ENCODE measurements at places on chromosomes 1 and 21. TPM values are rescaled to one million over a fixed set of nuclear protein-coding genes. Genes with fewer than 3 reads are reported as not detected.

DNA sequence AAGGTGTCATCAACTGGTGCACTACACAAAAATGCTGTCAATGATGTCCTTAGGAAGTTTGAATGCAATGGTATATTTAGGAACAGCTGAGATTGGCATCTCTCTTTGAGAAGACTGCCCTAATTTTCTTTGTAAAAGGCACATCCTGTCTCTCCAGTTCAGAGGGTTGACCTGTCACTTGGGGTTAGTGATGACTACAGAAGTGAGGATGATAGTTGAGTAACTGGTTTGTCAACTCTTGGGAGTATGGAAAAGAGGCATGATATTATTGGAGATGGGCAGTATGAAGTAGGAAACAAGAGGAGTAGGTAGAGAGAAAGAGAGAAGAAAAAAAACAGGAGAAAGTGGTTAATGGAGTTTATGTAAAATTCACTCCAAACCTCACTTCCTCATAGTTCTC is 40.4 kb upstream of the PIGC start:
- no peaks in the 10 kb centered on the region for H3K27me3 ChIP-seq
- no peaks in the 10 kb centered on the region for H3K36me3 ChIP-seq
- no peak overlapping the region for H3K27ac ChIP-seq
- H3K4me3 ChIP-seq = no peak overlapping the region
- DNase-seq = no peak

DNA sequence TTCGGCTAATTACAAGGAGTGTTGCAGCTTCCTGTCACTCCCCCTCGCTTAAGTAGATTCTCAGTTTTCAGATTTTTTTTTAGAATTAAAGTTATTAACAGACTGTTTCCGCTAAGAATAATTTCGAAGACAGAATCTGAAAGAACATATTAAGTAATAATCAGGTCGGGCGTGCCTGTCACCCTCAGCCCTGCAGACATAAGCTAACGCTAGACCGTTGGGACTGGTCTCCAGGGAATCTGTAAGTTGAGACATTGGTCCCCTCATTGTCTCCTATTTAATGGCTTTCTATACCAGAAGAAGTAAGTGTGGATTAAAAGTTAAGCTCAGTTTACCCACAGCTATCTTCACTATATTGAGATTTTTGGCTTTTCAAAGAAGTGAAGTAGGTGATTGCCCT is 14.5 kb downstream of the NMNAT1 start:
- no peaks in the 10 kb centered on the region for H3K36me3 ChIP-seq
- no peaks in the 10 kb centered on the region for H3K4me1 ChIP-seq
- no peaks in the 10 kb centered on the region for H3K27me3 ChIP-seq

GRCh38 chr1:192538407-192539296 is 36.9 kb upstream of the RGS1 start:
- no peaks in the 10 kb centered on the region for H3K36me3 ChIP-seq
- no peak for DNase-seq
- no peak overlapping the region for H3K4me3 ChIP-seq
- H3K27ac ChIP-seq = peak overlapping the region; percentile 76
- peaks cover 13% of the 10 kb centered on the region for H3K4me1 ChIP-seq

DNA sequence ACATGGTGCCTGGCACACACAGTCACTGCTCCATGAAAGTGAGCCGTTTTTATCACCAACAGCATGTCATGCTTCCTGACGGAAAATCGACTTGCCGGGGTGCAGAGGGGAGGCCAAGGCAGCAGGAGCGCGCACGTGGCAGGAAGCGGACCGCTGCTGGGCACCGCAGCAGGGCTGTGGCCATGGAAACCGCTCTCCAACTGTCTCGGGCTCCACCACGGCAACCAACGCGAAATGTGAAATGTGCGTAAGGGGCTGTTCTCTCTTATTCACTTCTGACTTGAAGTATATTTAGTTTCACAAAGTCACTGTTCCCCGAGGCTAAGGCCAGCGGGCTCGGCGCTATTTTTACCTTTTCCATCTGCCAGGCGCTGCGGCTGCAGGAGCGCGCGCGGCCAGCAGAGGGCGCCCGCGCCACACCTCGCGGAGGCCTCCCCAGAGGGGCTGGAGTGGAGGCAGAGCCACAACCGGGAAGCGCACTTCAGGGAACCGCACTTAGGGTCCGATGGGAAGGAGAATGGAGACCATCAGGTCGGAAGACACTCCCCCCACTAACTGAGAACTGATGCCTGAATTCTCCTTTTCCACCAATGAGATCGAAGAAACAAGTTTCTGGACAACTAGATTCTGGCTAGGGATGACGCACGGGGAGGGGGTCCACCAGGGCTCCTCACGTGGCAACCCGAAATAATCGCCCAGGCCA is 19.7 kb downstream of the RCC2 start:
- H3K4me3 ChIP-seq = no peak overlapping the region
- peaks cover 55% of the 10 kb centered on the region for H3K36me3 ChIP-seq
- no peaks in the 10 kb centered on the region for H3K27me3 ChIP-seq
- DNase-seq = peak; percentile 56
- no peaks in the 10 kb centered on the region for H3K4me1 ChIP-seq
- H3K27ac ChIP-seq = no peak overlapping the region

GRCh38 chr21:27346041-27346448 is 379.2 kb upstream of the ADAMTS5 start:
- no peaks in the 10 kb centered on the region for H3K27me3 ChIP-seq
- no peak for DNase-seq
- H3K4me1 ChIP-seq = no peaks in the 10 kb centered on the region
- H3K27ac ChIP-seq = no peak overlapping the region
- H3K36me3 ChIP-seq = no peaks in the 10 kb centered on the region

DNA sequence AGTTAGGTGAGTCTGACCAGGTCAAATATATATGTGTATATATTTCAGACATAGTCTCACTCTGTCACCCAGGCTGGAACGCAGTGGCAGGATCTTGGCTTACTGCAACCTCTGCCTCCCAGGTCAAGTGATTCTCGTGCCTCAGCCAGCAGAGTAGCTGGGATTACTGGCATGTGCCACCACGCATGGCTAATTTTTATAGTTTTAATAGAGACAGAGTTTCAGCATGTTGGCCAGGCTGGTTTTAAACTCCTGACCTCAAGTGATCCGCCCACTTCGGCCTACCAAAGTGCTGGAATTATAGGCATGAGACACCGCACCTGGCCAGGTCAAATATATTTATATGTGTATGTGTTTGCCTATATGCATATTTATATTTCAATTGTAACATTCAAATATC is 581.5 kb upstream of the B3GALT2 start:
- H3K4me1 ChIP-seq = peaks cover 3% of the 10 kb centered on the region
- H3K36me3 ChIP-seq = no peaks in the 10 kb centered on the region
- no peak overlapping the region for H3K4me3 ChIP-seq
- peak overlapping the region; percentile 59 for H3K27ac ChIP-seq
- peak; percentile 80 for DNase-seq

DNA sequence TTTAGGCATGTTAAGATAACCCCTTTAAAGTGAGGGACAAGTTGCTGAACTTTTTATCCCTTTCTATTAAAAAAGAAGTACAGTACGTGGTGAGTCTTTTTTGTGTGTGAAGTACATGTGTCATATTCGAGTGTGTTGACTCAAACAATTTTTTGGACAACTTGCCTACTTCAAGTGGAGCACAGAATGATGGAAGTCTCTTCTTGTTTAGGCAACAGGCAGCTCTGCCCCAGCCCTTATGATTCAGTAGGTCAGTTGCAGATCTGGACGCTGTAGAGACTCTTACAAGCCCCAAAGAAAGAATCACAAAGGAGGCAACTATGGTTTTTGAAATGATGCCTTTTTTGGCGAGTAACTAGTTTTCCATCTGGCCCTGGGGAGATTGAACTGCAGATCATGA is 14.4 kb upstream of the ZFP69B start:
- H3K36me3 ChIP-seq = no peaks in the 10 kb centered on the region
- DNase-seq = no peak
- H3K4me1 ChIP-seq = peaks cover 4% of the 10 kb centered on the region
- H3K27me3 ChIP-seq = no peaks in the 10 kb centered on the region
- no peak overlapping the region for H3K4me3 ChIP-seq
- no peak overlapping the region for H3K27ac ChIP-seq

DNA sequence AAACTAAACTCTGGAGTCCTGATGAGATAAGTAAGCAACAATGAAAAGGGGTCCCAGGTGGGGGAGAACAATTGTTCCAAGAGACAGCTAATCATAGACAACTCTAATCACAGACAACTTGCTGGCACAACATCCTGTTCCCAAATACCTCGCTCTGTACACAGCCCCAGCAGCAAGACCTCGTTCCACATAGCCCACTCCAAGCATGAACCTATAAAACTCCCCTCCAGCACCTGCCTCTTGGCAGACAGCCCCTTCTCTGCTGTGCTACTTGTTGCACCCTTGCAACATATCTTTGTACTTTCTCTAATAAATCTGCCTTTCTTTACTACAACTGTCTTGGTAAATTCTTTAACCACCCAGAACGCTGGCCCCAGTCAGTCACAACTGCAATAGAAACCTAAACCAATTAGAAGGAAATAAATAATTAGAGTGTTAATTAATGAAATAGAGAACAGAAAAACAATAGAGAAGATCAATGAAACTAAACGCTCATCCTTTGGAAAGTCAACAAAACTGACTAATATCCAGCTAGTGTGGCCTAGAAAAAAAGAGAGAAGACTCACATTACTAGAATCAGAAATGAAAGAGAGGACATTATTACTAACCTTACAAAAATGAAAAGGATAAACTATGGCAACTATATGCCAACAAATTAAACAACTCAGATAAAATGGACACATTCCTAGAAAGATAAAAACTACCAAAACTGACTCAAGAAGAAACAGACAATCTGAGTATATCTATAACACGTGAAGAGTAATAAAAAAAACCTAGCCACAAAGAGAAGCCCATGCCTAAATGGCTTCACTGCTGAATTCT is 36.1 kb downstream of the LRRC40 start:
- no peaks in the 10 kb centered on the region for H3K36me3 ChIP-seq
- H3K4me3 ChIP-seq = no peak overlapping the region
- no peaks in the 10 kb centered on the region for H3K27me3 ChIP-seq
- H3K27ac ChIP-seq = no peak overlapping the region
- DNase-seq = no peak

- H3K4me1 ChIP-seq = no peaks in the 10 kb centered on the region
- no peak overlapping the region for H3K4me3 ChIP-seq
- H3K36me3 ChIP-seq = no peaks in the 10 kb centered on the region
Measured at GRCh38 chr21:24941316-24942185, 665.7 kb downstream of the MRPL39 start.

DNA sequence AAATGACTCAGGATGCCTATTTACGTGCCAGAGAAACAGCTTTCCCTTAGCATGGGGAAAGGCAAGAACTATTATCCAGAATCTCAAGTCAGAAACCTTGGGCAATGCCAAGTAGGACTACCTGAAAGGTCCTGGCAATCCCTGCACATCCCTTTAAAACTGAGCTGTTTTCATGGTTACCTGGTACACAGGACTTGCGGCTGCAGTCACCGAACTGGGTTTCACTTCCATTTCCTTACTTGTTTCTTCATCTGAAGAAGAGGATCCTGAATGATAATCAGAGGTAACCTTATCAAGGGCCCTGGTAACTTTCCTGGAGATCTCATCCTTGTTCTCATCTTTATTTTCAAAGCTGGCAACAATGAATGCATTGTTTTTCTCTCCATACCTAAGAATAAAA is 14.3 kb downstream of the BTG3 start:
- no peaks in the 10 kb centered on the region for H3K4me1 ChIP-seq
- no peak overlapping the region for H3K27ac ChIP-seq
- H3K27me3 ChIP-seq = no peaks in the 10 kb centered on the region
- peaks cover 7% of the 10 kb centered on the region for H3K36me3 ChIP-seq
- DNase-seq = no peak

- H3K4me3 ChIP-seq = no peak overlapping the region
- H3K4me1 ChIP-seq = no peaks in the 10 kb centered on the region
- H3K27ac ChIP-seq = no peak overlapping the region
- no peaks in the 10 kb centered on the region for H3K27me3 ChIP-seq
- H3K36me3 ChIP-seq = no peaks in the 10 kb centered on the region
Measured at GRCh38 chr1:7614576-7615074, 156.5 kb upstream of the VAMP3 start.

- no peaks in the 10 kb centered on the region for H3K36me3 ChIP-seq
- H3K27ac ChIP-seq = no peak overlapping the region
- no peak for DNase-seq
- H3K27me3 ChIP-seq = no peaks in the 10 kb centered on the region
- no peaks in the 10 kb centered on the region for H3K4me1 ChIP-seq
Measured at GRCh38 chr1:13820456-13820855, 120.5 kb downstream of the PRDM2 start.

DNA sequence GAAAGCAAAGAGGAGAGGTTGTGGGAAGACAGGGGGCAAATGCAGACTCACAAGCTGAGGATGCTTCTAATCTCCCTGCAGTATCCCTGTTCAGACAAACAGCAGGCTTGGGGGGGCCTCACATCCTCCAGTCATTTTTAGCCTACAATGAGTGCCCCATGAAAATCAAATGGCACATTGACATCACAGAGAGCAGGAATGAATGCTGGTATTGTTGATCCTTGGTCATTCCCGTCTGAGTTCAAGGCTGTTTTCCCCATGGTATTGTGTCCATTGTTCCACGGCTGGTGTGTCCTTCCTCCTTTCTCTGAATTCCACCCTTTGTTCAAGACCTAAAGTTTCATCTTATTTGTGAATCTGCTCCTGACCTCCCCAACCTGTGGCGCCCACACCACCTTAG is 545.6 kb downstream of the AJAP1 start:
- H3K27ac ChIP-seq = no peak overlapping the region
- H3K36me3 ChIP-seq = no peaks in the 10 kb centered on the region
- no peak overlapping the region for H3K4me3 ChIP-seq
- H3K4me1 ChIP-seq = no peaks in the 10 kb centered on the region
- DNase-seq = no peak

- no peaks in the 10 kb centered on the region for H3K36me3 ChIP-seq
- no peaks in the 10 kb centered on the region for H3K4me1 ChIP-seq
- no peak for DNase-seq
- H3K4me3 ChIP-seq = no peak overlapping the region
- H3K27ac ChIP-seq = no peak overlapping the region
Measured at GRCh38 chr1:98967122-98967521, 37.5 kb downstream of the PLPPR5 start.

DNA sequence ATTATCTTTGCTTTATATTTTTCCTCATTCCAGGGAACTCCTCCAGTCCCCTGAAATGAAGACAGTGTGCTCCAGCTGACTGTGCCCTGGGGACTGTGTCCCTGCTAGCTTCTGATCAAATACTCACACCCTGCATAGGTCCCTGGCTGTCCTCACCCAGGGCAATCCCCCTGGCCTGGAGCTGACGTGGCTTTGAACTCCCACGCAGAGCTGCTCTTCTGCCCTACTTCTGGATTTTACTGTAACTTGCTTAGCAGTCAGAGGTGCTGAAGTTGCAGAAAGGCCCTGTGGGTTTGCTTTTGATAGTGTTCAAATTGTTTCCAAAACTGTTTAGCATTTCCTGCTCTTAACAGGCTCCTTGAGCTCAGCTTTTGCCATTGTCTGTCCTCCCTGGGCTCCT is 186.5 kb downstream of the FASLG start:
- no peaks in the 10 kb centered on the region for H3K36me3 ChIP-seq
- no peaks in the 10 kb centered on the region for H3K27me3 ChIP-seq
- no peak overlapping the region for H3K27ac ChIP-seq
- no peaks in the 10 kb centered on the region for H3K4me1 ChIP-seq
- DNase-seq = no peak

- no peaks in the 10 kb centered on the region for H3K4me1 ChIP-seq
- no peak overlapping the region for H3K27ac ChIP-seq
- H3K36me3 ChIP-seq = no peaks in the 10 kb centered on the region
- no peak overlapping the region for H3K4me3 ChIP-seq
- no peak for DNase-seq
Measured at GRCh38 chr1:818618-819291, 105.0 kb upstream of the SAMD11 start.

Gene GNAT2
- not detected for total RNA-seq

Gene CNR2
- total RNA-seq = 0.13 TPM

Gene SRGAP2
- total RNA-seq = 31.7 TPM

Gene IQCC
- total RNA-seq = 7.4 TPM

Measured in thyroid gland (tissue), 4 donors.